ENCODE measurements at places on chromosomes 12 and 14. TPM values are rescaled to one million over a fixed set of nuclear protein-coding genes. Genes with fewer than 3 reads are reported as not detected.

HOXC6 gene
- total RNA-seq: not detected

STAT2 gene
- total RNA-seq: 55.4 TPM

LRP1-AS gene
- total RNA-seq: not detected

RPGRIP1 gene
- total RNA-seq: 0.62 TPM

CELA1 gene
- total RNA-seq: not detected

KRT82 gene
- not detected for total RNA-seq

DPPA3 gene
- not detected for total RNA-seq

CEBPE gene
- not detected for total RNA-seq

TMPRSS12 gene
- total RNA-seq: not detected

KANSL2 gene
- 49.0 TPM for total RNA-seq

NR1H4 gene
- total RNA-seq: not detected

LRRC23 gene
- total RNA-seq: 16.6 TPM

TMEM132C gene
- total RNA-seq: 5.5 TPM

DNA sequence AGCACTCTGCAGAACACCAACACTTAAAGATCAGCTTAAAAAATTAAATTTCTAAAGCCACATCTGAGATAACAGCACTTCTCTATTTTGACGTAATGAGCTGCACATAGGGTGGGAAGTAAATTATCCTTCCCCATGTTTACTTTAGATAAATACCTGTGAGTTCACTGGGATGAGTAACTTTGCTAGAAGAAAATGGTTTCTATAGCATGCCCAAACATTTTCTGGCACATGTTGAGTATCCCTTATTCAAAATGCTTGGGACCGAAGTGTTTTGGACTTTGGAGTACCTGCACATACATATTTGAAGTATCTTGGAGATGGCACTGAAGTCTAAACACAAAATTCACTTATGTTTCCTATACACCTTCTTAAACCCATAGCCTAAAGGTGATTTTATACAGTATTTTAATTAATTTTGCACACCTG lies 6.6 kb downstream of the SLC38A2 start:
- ATAC-seq: no peak

- no peak for ATAC-seq
Measured at GRCh38 chr14:67317822-67318221, 41.8 kb downstream of the ATP6V1D start.

GRCh38 chr12:107079172-107080011 lies 14.0 kb downstream of the CRY1 start:
- no peak for ATAC-seq

DNA sequence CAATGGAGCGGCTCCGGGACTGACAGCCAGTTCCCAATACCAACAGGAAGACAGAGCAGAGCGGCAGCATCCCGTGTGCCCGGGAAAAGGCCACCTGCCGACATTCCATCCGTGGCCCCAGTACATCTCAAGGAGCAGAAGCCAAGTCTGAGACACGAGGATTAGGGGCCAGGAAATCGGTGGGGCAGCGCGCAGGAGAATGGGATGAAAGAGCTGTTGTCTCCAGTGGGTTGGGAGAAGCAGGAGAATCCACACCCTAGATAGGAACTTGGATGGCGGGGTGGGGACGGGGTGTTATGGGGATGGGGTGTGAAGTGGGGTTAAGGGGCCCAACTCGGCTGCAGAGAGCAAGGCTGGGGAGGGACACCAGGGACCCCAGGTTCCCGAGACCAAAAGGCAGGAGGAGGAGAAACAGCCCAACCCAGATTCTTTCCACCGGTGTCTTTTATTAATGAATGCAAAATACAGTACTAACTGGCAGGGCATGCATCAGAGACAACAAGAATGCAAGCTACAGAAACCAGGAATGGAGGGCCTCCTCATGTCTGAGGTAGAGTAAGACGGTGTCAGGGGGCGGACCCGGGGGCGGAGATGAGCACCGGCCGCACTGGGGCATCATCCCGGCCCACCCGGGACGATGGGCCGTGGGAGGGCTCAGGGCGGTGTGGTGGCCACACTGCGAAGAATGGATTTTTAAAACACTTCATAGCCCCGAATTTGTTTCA lies 50.3 kb downstream of the BEGAIN start:
- ATAC-seq: no peak

DNA sequence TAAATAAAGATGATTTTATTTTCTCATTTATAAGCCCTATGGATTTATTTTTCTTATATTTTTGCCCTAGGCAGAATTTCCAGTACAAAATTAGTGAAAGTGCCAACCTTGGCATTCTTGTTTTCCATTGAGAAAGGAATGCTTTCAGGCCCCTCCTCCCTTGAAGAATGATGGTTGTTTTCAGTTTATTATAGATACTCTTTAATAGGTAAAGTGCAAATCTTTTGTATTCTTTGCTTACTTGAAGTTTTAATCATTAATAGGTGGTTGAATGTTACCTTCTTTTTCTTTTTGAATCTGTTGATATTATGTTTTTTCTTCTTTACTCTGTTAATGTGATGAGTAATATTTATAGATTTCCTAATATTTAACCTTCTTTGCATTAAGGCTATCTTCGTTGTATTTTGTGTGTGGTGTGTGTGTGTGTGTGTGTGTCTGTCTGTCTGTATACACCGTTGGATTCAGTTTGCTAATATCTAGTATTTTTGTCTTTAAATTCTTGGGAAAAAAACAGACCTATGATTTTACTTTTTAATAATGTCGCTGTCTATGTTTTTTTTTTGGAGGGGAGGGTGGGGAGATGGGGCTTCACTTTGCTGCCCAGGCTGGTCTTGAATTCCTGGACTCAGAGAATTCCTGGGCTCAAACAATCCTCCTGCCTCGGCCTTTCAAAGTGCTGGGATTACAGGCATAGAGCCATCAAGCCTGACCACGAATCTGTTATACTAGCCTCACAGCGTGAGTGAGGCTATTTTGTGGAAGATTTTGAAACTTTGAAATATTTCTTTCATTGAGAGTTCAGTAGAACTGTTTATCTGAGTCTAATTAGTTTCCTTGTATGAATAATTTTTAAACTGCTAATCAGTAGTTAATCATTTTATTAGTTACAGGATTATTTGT lies 13.5 kb downstream of the SRGAP1 start:
- ATAC-seq: no peak

- ATAC-seq: no peak
Measured at GRCh38 chr14:88842414-88842813, 18.0 kb downstream of the TTC8 start.

- ATAC-seq: no peak
Measured at GRCh38 chr14:64623554-64624165, 73.9 kb downstream of the PPP1R36 start.

- peak; percentile 60 for ATAC-seq
Measured at GRCh38 chr12:94676031-94676641, 25.8 kb upstream of the TMCC3 start.

GRCh38 chr12:41051954-41052353 lies 136.2 kb upstream of the PDZRN4 start:
- ATAC-seq: no peak

DNA sequence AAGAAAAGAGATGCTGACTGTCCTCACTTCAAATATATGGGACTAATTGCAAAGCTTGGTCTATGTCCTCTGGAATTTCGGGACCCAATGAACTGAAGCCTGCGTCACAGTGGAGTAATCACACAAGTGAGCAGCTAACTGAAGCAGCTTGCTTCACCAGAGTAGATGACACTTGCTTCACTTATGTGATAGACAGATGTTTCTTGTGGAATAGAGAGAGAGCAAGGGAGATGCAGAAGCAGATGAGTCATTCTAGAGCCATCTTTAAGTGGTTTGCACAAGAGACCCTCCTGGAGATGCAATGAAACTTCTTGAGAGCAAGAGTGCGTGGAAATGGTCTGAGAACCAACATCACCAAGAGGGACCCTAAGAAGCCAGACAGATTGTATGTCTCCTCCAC lies 1537.1 kb upstream of the FLRT2 start:
- ATAC-seq: no peak

- no peak for ATAC-seq
Measured at GRCh38 chr14:64417055-64417770, 29.1 kb downstream of the MTHFD1 start.

GRCh38 chr12:122980183-122981035 lies at the start of gene ARL6IP4:
ARL6IP4 (plus strand) TSS chr12:122980681; CDS start chr12:122981140, 459 bp downstream.
- peak; percentile 77 for ATAC-seq

DNA sequence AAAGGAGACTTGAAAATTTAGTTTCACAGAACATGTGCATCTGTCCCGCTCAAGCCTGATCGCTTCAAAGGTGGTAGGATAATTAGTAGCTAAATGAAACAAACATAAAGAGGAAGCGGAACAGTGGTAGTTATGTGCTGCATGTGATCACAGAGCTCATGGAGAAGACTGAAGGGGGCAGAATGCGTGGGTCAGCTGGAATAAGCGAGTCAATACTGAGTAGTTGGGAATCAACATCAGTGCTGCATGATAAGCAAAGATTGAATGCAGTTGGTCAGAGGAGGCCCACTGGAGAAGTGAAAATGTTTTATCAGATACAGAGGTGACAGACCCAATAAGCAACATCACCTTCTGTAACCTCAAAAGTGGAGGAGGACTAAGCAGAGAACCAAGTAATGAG lies 95.1 kb upstream of the RFX4 start:
- ATAC-seq: no peak

DNA sequence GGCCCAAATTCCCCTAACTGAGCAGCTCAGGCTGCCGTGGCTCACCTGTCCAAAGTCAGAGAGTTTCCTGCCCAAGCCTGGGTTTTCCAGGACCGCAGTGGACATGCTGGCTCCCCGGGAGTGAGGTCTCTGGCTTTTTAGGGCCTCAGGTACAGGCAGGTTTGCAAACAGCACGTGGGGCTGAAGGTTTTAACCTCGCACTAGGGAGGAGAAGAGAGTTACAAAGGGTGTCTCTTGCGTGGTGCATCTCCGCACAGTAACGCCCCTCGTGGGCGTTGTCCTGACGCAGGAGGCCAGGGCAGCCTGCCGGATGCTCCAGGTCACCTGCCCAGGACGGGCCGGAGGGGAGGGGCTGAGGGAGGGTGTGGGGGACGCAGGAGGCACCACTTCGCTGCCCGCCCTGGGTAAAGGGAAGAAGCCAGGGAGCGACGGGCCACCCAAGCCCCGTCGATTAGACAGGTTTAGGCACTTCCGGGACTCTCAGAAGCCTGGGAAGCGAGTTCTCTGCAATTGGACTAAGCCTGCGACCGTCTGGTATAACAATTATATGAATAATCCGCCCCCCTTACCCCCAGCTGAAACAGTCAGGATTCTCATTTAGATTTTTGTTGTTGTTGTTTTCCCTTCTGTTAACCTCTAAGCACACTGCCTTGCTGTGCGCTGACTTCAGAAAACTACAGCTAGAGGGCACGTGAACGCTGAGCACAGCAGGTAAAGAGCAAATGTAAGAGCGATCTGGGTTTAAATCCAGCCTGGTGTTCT lies at the start of gene PAH:
Gene PAH, minus strand, starts transcription at position 219 of the 762 bp plus-strand sequence. Its CDS starts 114 bp downstream, at position 105.
- ATAC-seq: no peak

DNA sequence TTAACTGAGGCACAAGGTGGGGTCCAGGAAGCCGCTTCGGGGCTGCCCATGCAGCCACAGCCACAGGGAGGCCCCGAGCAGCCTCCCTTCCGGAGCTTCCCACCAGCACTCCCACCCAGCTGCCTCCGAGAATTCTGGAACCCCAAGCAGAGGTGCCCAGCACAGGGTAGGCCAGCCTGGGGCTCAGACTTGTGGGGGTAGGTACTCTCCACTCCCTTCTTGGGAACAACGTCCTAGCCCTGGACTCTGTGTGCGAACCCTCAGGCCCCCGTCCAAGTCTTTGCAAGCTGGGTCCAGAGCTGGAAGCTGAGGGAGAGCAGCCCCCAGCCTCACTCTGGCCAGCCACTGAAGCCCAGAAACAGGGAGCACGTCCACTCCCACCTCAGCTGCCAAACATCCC lies 16.1 kb downstream of the ITPK1 start:
- no peak for ATAC-seq

DNA sequence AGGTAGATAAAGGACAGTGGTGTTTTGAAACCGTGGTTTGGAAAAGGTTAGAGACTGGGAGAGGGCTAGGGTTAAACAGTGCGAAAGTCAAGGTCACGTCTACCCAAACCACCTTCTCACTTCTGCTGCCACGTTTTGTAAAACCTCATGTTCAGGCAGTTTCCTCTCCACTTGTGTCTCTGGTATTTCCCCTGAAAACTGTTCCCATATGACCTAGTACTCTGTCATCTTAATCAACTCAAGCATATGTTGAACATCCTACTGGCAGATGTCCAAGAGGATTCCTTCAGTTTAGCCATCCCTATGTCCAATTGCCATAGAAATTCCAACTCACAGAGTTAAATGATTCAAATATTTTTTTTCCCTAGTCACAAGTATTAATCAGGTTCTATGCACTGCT lies 17.4 kb downstream of the CLEC4C start:
- no peak for ATAC-seq

- ATAC-seq: no peak
Measured at GRCh38 chr14:104782086-104782807, 13.3 kb downstream of the AKT1 start.

DNA sequence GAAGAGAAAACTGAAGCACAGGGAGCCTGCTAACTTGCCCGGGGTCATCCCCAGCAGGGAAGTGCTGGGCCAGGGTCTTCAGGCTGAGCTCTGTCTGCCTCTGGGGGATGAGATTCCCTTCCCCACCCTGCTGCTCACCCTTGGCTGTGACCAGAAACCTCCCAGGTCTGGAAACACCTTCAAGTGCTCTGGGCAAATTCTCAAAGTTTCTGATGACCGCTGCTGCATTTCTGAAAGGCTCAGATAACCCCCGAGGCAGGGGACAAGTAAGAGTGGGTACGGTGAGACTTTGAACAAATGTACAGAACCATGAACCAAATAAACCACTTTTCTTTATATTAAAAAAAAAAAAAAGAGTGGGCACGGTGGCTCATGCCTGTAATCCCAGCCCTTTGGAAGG lies 41.3 kb downstream of the LTBP2 start:
- no peak for ATAC-seq

GRCh38 chr14:40248671-40249070 lies 816.4 kb upstream of the FBXO33 start:
- no peak for ATAC-seq

DNA sequence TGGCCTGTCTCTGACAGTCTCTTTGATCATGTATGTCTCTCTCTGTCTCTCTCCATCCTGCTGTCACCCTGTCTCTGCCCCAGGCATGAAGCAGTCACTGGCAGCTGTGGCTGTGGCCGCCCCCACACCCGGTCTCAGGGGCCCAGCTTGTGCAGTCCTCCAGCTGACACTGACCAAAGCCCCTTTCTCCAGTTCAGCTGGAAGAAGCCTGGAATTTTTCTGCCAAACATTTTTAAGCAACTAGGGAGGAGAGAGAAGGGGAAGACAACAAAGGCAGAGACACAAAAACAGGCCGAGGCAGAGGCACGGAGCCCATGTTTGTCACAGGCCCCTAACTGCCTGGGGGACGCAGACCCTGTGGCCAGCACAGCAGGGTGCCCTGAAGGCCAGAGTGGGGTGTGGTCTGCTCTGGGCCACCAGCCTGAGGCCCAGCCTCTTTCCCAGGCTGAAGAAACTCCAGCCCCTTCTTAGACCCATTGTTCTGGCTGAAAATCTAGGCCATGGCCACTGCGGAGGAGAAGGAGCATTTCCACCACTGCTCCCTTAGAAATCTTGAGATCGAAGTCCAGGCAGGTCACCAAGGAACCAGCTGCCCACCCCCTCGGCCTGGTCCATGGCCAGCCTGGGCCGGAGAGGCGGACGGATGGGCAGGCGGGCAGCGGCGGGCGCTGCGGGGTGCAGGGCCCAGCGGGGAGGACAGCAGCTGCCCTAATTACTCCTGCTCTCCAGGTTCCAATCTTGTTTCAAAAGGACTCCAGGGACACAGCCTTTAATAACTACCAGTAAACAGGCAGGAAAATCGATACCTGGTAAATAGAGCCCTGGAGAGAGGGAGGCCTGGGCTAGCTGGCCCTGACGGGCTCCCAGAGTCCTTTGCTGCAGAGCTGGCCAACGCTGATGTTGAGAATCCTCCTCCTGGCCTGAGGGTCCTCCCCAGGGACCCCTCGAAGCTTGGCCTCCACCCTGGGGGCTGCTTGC lies 14.9 kb downstream of the DTX1 start:
- peak; percentile 13 for ATAC-seq

- ATAC-seq: no peak
Measured at GRCh38 chr12:130280231-130280630, 57.5 kb upstream of the PIWIL1 start.
